ENCODE measurements at places on chromosomes 16 and 17.
A peak's percentile ranks its signal among the peaks of the same experiment; 100 is the strongest.

DNA sequence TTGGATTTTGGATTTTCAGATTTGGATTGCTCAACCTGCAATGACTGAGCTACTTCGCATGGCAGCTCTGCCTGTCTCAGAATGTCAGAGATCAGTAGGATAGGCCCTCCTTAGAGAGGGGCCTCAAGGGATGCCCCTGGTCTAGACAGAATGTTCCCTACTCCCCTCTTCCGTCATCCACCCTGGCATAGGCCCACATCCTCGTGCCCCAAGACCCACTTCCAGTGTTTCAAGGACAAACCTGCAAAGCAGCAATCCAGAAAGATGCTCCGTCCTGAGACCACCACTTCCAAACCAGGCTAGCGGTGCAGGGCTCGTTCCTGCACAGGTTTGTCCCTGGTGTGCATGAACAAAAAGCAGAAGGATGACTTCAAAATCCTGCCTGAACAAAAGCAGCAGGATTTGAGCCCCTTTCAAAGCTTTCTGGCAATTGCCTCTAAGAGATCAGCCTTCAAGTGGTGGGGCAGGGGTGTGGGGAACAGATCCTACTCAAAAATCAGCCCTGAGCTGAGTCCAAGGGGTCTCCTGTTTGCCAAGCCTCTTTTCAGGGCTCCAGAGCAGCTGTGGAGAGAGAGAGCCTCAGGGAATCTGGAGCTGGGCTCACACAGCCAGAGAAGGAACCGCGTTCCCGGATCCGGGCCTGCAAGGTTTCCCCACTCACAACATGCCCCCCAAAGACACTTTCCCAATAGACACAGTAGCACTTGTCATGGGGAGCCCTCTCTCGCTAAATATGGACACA is 121.1 kb downstream of the SOCS1 start:
- no peak for DNase-seq

GRCh38 chr17:57264250-57264649 is 7.9 kb downstream of the MSI2 start:
- DNase-seq, result no peak

DNA sequence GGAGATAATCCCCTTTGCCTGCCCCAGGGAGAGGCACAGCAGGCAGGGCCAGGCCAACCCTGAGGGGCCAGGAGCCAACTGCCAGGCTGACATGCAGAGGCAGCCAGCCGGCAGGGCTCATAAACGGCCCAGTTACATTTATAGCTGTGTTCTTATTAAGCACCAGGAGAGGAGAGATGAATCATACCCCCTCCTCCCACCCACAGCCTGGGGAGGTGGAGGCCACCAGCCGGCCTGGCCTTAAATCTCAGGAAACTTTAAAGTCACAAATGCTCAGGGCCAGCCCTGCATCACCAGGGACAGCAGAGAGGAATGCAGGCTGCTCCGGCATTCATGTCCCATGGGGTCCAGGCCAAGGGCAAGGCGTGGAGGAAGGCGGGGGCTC is 177.2 kb downstream of the TMEM132E start:
- no peak for DNase-seq

DNA sequence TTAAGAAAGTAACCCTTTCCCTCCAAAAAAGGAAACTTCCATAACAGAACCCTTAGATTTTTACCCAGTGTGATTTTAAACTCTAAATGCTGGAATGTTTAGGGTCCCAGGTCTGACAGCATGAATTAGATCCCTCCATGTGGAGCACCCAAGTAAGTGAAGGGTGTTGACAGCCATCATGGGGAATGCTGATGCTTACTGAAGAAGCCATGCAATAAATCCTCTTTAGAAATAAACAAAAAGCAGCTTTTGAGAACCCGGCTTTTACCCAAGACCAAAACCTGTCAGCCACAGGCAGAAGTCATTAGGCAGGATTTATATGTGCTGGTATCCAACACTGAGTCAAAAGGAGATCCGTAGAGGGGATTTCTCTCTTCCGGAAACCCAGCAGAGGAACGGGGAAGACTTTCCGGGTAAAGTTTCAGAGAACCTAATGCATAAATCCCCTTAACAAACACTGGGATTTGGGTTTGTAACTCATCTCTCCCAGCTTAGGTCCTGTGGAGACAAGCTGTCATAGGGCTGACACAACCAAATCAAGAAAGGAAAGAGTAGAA is 287.5 kb downstream of the IRX3 start:
- no peak for DNase-seq

DNA sequence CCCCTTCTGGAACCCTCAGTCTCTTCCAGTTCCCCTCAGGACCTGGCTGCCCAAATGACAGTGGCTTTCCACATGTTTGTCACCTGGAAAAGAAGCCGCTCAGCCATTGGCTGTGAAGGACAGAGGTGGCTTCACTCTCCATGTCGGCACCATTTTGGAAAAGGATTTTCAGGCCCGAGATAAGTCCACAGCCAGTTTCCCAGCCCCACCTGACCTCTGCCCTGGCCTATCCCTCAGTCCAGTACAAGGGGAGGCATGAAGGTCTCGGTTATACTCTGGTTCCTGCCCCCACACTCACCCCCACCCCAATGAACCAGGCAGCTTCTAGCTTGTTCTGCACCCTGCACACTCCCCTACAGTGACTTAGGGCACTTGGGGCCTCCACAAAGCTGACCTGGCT is 15.2 kb downstream of the AOC3 start:
- no peak for DNase-seq

DNA sequence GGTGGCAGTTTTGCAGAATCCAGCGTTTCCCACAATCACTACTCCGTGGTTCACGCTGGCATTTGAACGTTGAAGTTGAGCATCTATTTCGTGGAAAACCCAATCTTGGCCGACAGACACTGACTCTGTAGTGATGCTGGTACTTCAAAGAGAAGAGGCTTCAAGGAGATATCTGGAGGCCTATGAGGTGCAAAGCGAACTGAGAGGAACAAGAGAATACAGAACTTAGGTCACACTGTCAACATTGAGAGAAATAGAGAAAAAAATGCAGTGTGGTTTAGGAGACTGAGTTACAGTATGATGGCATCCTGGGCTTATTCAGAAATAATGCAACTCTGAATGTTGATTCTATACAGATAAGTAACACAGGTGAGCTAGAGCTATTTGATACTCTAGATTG is 16.0 kb downstream of the CCL16 start:
- no peak for DNase-seq

DNA sequence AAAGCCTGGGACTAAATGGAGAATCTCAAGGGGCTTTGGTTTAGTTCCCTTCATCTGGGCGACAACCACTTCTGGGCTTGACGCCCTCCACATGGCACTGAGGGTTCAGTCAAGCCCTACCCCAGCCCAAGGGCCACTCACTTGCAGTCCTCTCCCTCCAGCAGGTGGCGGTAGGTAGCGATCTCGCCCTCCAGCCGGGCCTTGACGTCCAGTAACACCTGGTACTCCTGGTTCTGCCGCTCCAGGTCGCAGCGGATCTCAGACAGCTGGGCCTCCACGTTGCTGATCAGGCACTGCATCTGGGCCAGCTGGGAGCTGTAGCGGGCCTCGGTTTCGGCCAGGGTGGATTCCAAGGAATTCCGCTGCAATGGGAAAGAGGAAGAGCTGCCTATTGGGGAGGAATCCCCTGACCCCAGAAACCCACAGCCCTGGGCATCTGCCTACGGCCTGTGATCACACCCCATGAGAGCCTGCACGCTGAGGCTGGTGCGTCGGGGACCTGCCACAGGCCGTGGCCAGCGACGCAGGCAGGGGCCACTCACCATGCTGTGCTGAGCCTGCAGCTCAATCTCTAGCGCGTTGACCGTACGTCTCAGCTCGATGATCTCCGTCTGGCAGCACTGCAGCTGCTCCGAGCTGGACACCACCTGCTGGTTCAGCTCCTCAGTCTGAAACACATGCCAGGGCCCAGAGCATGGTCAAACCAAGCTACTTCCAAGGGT is 2.7 kb downstream of the KRT36 start:
- no peak for DNase-seq

DNA sequence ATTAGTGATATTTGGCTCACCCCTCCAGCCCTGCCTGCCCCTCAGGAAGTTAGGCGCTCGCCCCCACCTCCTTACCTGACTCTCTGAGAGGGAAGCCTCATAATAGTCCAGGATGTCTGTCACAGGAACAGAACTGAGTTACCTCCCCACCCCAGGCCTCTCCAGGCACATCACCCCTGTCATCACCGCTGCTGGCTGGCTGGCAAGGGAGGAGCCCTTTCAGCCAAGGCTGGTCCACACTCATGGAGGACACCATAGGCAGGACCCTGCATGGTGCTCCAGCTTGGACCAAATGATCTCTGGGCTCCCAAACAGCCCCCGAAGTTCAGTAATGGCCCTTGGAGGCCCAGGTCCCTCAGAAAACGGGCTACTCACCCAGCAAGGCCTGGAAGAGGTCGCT is 1.5 kb downstream of the DLG4 start:
- no peak for DNase-seq

- no peak for DNase-seq
Observed at GRCh38 chr17:75390982-75391381, 14.5 kb downstream of the GRB2 start.

DNA sequence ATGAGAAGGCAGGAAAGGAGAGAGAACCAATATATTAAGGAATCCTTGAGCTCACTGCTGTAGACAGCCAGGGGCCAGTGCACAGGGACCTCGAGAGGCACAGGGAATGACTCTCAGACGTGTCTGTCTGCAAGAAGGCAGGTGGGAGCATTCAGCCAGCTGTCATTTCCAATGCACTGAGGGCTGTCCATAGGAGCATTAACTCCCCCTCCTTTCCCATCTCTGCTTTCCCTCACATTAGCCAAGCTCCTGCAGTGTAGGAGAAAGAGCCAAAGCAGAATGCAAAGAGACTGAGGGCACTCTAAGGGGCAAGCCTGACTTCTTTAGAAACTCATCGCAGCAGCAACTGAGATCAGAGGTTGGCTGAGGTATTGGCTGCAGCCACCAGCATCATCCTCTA is 218.3 kb downstream of the CDH13 start:
- no peak for DNase-seq

DNA sequence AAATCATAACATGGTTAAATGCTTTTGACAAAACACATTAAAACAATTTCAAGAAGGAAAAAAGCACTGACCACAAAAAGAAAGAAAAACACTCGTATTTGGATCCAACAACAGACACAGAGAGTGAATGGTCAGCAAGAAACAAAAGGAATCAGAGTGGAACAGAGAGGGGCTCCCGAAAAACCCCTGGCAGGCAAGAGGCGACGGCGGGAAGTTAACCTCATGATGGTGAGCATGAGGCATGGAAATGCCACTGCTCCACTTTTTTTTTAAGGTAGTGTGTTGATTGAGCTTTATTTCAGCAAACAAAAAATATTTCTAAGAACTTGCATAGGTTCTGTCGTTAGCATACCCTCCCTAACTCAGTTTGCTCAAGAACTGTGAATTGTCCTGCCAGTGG is 32.1 kb upstream of the ST6GALNAC1 start:
- no peak for DNase-seq

DNA sequence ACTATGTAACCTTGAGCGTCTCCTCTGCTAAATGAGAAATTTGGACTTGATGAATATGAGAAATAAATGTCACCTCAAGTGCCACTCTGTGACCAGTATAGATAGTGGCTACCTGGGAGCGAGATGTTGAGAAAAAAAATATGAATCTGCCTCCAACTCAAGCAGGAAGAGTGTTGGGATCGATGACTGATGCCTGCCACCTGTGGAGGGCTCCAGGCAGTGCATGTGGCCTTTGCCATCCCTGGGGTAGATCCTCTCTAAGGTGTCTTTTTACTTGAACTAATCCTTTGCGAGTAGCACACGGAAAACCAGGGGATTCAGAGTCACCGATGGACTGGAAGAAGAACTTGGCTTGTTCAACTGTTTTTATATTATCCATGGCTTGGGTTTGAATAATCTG is 9.4 kb downstream of the CCDC182 start:
- peak; percentile 9 for DNase-seq

DNA sequence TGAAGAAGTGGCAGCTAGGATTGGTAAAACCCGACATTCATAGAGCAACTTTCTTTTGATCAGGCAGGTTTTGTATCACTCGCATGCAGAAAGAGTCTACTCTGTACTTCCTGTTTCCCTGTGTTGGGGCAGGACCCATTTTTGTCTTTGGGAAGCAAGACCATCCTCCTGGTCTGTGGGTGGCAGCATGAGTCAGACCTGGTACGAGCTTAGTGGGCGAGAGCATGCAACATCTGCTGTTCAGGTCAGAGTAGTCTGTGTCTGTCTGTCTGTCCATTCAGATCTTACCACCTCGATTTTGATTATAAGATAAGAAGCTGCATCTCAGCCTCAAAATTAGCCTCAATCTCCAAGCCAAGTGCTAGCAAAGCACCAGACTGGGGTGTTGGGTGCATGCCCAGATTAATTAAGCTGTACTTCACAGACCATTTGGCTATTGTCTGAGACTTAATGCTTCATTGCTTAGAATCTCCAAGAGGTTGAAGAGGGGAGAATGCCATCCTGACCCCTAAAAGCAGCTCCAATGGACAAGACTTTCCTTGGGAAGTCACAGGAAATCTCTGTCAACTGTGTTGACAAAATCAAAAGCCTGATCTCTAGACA is 110.9 kb downstream of the XYLT1 start:
- peak; percentile 67 for DNase-seq

- DNase-seq, result peak; percentile 26
Observed at GRCh38 chr17:5011928-5012327, 14.2 kb downstream of the KIF1C start.

Measured in CD4-positive, CD25-positive, alpha-beta regulatory T cell (primary cell).